ENCODE measurements at places on chromosomes 4 and X. TPM values are rescaled to one million over a fixed set of nuclear protein-coding genes. Genes with fewer than 3 reads are reported as not detected.

- DNase-seq, result no peak
Observed at GRCh38 chr4:25694466-25694865, 38.8 kb downstream of the SLC34A2 start.

DNA sequence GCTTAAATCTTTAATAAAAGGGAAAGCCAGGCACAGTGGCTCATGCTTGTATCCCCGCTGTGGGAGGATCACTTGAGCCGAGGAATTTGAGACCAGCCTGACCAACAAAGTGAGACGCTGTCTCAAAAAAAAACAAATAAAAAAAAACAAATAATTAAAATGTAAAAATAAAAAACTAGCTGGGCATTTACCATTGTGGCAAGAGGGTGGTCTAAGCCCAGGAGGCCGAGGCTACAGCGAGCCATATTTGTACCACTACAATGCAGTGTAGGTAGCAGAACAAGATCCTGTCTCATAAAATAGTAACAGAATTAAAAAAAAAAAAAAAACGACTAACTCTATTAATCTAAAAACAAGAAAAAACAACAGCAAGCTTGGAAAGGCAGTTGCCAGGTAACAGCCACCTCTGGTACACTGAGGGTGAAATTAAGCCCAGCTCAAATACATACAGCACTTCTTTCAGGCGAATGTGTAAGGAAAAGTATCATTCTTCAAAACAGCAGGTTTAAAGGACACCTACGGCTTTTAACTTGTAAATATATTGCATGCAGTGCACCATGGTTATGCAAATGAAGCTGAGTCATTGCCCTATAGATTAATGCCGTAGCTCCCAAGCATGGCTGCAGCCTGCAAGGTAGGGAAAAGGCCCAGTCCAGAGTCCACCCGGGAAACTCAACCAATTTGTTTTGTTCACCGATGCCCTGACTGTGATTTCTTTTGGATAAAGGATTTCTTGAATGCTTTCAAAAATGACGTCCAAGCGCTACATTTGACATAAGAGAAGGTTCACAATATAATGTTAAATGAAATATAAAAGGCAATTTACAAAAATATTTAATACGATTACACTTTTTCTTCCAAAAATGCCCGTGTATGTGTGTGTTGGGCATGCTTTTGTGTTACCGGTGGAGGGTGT lies 14.5 kb upstream of the TXLNG start:
- no peak for DNase-seq

DNA sequence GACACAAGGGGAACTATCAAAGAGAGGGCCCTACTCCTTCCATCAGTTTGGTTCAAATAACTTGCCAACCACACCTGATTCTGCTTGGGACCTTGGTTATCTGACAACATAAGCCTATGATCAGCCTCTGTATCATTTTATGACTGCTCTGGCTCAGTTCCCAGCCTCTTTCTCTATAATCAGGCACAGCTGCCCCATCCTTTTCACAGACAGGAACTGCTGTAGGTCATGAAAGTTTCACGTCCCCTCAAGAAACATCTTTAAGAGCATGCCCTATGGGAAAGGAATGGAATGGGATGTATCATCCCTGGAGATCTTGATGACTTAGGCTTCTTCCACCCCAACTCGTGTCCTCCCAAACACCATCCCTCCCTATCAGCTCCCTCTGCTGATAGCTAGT lies 243.4 kb downstream of the AR start:
- no peak for DNase-seq

DNA sequence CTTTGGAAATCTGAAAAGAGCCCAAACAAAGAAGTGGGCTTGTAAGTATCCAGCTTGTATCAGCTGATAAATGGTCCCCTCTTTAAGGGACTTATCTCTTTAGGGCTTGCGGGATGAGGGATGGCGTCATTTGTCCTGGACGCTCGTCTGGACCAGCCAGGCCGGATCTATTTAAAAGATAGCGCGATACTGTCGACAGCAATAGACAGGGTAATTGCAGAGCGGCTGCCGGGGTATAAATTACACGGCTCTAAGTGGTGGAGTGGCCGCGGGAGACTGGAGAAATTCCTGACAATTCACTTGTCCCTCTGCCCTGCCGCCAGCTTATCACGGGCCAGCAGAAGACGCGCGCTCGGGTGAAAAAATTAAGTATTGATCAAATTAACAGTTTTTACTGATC lies 90.7 kb downstream of the FAM53A start:
- no peak for DNase-seq

GRCh38 chrX:26653050-26653449 lies 437.1 kb downstream of the MAGEB5 start:
- DNase-seq, result no peak

- DNase-seq, result no peak
Observed at GRCh38 chr4:147560625-147561024, 56.6 kb upstream of the TMEM184C start.

- no peak for DNase-seq
Observed at GRCh38 chr4:99652596-99653436, 4.8 kb downstream of the C4orf54 start.

The PPM1K gene
- 76.6 TPM for total RNA-seq

The HSPA4L gene
- total RNA-seq, result 0.07 TPM

Data from activated B cell treated with CpG ODN at 0.5 μM for 24 hours (primary cell).